Inflammatory macrophage (primary cell): ENCODE measurements at places on chromosomes 2 and 18.

DNA sequence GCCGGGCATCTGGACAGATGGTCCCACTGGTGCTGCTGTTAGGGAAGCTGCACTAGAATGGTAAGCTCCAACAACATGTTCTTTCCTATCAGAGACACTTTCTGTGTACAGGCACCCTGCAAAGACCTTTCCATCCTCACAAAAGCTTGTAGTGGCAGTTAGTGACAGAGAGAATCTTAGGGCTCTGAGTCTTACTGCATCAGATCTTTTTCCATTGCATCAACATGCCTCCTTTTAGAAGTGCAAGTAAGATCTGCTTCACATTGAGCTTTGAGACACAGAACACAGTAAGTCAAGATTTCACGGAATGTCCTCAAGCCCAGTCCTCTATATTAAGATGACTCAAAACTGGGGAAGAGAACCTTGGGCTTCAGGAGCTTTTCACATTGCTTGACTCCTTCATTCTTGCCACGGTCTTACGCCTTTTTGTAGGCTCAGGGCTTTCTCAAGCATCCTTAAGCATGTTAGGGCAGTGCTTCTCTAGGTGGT is 52.6 kb downstream of the ARL4C start:
- no peak for DNase-seq

DNA sequence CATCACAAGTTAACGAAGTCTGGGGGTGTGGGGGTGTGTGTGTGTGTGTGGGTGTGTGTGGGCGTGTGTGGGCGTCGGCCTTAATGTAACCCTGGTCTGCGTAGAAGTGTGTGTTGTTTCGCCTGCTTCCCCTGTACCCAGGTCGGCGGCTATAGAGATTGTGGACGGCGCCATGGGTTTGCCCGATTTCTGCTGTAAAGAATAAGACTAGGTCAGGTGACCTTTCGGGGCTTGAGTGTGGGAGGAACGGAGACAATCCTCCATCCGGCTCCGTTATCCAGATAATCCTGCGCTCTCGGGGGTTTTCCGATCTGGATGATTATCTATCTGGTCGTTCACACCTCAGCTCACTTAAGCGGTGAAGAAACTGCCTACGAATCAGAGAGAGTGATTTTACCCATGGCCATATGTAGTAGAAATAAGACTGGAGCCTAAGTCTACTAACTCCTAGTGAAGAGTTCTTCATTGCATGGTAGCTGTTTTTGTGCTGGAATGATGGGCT is 543 bp downstream of the HADHB start:
- DNase-seq, result peak; percentile 65

DNA sequence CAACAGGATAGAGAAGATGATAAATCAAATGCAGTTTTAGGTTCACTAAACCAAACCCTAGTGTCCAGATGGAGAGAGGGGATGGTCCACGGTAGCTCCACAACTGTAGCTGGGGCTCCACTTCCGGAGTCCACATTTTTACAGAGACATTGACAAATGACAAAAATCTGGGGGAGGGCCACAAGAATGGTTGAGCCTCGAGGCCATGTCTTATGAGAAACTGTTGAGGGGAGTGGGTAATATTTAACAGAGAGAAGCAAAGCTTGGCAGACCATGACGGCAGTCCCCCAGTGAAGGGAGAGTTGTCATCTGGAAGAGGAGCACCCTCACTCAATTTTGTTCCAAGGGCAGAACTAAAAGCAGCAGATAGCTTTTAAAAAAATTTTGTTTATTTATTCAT is 17.6 kb upstream of the EPHA4 start:
- no peak for DNase-seq

GRCh38 chr2:236176951-236177350 is 8.8 kb upstream of the GBX2 start:
- DNase-seq, result no peak

- no peak for DNase-seq
Observed at GRCh38 chr2:233250985-233251305, 528 bp upstream of the ATG16L1 start.

GRCh38 chr18:1361936-1362335 is 457.3 kb downstream of the ADCYAP1 start:
- no peak for DNase-seq

DNA sequence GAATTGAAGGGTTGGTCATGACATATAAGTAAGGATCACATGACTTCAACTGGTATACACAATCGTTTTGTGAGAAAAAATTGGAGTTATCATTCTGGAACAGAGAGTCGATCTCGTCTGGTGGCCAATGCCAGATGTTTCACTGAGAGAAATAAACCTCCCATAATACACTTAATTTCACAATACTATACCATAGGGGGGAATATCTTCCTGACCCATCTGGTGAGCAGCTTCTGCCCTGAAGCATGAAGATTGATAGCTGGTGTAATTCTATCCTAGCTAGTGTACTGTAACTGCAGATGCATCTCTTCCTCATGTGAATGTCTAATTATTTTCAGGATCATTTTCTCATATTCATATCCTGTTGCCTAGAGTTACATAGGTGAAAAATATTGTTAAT is 15.7 kb upstream of the CDH7 start:
- no peak for DNase-seq

DNA sequence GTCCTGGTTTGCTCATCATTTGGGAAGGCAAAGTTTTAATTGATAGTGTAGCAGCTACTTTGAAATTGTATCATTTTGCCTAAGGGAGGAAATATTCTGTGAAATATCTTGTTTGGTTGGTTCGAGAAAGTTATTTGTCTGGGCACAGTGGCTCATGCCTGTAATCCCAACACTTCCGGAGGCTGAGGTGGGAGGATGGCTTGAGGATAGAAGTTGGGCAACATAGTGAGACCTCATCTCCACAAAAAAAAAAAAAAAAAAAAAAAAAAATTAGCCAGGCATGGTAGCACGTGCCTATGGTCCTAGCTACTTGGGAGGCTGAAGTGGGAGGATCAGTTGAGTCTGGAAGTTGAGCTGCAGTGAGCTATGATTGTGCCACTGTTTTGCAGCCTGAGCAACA is 3.1 kb upstream of the ADGRF3 start:
- no peak for DNase-seq

DNA sequence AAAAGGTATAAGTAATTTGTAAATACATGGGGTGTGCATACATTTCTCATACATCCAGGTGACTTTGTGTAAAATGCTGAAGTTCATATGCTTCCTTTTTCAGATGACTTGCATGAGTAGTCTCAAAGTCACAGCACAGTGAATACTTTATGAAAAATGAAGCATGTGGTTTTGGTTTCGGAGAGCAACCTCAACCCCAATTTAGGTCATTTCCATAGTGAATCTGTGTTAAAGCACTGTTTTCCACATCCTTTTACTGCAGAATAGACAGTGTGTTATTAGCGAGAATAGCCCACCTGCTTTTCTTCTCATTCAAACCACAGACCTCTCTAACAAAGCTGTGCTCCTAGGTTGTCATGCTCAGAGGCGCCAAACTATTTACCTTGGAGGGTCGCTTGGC is 204.4 kb upstream of the RASGRP3 start:
- DNase-seq, result no peak
